ENCODE measurements at places on chromosomes 7 and 10.

DNA sequence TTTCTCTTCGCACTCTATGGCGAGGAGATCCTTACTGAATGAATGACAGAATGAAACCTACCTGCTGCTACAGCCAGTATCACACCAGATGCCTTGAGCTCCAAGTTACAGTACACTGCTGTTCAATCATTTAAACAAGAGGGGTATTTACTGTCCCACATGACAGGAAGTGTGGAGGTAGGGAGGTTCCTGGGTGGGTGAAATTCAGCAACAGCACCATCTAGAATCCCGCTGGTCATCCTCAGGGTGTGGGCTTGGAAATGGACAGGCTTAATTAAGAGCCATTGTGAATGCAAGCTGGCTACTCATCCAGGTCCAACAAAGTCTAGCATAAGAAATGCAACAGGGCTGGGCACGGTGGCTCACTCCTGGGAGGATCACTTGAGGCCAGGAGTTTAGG is 14.7 kb downstream of the CYTH3 start:
- no peak for DNase-seq

DNA sequence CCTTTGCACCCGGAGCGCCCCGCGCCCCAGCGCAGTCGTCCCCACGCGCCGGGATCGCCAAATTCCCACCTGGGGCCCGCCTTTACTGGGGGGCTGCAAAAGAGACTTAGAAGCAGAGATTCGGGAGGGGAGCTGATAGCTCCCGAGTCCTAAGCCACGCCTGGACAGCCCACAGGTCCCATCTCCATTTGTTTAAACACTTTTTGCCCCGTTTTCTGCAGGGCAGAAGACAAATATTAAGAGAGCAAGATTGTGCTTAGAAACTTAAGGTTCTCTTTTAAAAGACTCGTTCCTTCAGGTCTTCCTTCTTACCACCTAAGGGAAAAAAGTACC is 299.1 kb upstream of the NFE2L3 start:
- no peak for DNase-seq

DNA sequence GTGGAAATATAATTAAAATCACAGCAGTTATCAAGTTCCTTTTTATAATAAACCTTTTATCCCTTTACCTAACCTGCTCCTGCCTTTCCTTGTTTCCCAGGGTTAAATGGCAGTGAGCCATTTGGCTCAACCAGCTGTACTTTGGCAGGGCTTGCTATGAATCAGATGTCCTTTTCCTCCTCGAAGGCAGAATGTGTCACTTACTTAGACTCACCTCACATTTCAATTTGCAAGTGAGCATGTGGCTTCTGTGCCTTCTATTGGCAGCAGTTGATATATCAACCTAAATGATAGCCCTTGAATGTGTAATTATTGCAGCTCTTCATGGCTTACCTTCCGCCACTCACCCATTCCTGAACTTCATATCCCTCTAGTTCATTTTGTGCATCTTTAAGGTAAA is 301.7 kb downstream of the CSTF2T start:
- no peak for DNase-seq

DNA sequence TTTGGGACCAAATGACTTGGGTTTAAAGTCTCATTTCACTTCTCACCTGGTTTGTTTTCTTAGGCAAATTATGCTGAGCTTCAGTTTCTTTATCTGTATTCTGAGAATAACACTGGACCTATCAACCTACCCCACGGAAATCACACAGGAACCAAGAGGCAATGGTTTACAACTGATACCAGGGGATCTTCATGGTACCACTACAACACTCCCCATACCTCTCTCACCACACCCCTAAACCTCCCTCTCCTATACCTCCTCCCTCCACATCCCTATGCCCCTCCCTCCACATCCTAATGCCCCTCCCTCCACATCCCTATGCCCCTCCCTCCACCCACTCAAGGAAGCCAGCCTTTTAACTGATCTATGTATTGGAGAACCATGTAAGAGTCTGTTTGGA is 9.9 kb downstream of the FAM204A start:
- no peak for DNase-seq

GRCh38 chr7:40623863-40624262 is 489.1 kb downstream of the SUGCT start:
- no peak for DNase-seq

- no peak for DNase-seq
These were observed 69.9 kb upstream of the FGL2 start for GRCh38 chr7:77269360-77270093.

- peak; percentile 48 for DNase-seq
These were observed at the start of gene STX1A for GRCh38 chr7:73718905-73719805. Gene STX1A, minus strand, starts transcription at chr7:73719669. Its CDS starts 38 bp downstream, at chr7:73719631.

- DNase-seq = no peak
These were observed 24.5 kb upstream of the MSRB2 start for GRCh38 chr10:23070913-23071218.

- DNase-seq = no peak
These were observed 14.4 kb downstream of the STK32C start for GRCh38 chr10:132293201-132293812.

DNA sequence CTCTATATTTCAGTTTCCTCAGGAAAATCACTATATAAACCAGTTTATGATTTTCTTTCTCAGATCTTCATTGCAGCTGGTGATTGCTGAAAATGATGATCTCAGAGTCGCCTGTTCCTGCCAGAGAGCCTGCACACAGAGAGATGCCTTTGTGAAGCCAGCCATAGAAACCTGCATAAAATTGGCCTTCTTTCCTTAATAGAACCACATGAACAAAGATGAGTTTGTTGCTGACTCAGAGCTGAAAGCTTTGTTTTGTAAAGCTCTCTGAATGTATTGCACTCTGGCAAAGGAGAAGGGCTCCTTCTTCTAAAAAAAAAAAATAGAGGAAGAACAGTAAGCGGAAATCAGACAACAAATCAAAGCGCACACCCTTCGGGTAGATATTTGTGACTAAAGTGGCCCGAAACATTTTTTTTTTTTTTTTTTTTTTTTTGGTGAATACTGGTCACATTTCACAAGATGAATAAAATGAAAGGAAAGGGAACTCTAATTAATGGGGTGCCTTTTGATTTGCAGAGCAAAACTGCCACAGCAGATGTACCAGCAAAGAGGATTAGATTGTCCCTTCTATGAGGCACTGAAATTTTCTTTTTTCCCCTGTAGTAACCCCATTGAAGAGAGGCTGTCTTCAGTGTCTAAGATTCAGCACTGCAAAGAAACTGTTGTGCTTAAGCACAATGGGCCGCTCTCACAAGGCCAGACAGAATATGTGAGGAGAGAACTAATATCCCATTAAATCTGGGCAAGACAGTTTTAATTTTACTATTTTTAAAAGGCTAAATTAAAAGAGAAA is 75.1 kb upstream of the PTPRZ1 start:
- no peak for DNase-seq

DNA sequence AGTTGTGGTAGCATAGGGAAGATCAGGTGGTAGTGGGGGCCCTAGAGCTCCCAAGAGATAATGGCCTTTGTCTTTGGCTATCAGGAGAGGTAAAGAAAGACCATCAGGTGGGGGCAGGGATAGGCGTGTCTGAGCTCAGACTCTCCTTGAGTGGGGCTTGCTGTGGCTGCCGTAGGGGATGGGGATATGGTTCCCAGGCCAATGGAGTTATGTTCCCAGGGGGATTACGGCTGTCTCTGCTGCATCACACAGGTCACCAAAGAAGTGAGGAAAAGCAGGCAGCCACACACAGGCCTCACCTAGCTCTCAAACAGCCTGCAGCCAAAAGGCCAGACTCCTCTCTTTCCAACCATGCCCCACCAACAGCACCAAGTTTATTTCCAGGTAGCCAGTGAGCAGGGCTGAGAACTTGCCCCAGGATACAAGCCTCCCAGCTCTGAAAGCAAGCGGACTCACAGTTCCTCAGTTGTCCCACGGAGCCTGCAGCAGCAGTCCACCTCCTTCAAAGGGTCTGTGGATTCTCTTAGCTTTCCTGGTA is 37.6 kb upstream of the C1QL3 start:
- no peak for DNase-seq

- DNase-seq = no peak
These were observed 847 bp downstream of the AGMO start for GRCh38 chr7:15560968-15561367.

DNA sequence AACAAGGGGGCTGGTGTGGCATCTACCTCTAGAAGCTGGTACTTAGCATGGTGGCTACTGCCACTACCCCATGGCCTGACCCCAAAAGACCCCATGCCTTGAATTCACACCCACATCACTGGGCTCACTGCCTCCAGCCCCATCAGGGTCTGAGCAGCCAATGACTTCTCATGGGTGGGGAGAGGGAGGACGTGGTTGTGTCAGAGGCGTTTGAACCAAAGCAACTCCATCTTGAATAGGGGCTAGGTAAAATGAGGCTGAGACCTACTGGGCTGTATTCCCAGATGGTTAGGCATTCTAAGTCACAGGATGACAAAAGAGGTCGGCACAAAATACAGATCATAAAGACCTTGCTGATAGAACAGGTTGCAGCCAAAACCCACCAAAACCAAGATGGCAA is 15.2 kb downstream of the KCP start:
- no peak for DNase-seq

DNA sequence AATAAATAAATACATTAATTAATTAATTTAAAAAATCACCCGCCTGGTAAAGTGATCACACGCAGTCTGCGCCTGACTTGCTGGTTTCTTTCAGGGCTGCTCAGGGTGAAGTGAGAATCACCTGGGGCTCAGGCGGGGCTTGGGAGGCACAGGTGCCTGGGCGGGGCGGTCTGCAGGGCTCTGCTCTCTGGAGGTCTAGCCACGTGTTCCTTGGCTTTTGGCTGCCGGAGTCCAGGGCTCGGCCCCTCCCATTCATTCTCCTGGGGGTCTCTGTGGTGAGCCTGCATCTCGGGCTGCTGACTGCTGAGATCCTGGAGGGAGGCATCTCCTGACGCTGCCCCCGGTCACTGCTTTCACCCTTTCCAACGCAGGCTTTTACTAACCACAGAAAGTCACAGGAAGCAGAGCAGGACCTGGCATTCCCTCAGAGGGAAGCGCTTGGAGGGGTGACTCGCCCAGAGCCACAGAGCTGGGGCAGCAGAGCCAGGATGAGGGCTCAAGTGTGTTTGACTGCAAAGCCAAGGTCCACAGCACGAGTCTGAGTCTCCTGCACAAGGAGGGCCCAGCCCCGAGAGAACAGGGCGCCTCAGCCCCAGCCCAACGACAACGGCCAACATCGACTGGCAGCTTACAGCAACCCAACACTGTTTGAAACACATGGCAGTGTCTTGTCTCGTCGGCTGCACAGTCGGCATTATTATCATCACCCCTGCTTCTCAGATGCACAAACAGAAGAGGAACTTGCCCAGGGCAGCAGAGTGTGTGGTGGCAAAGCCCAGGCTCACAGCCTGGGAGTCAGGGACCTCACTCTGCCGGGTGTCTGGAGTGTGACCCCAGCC is 22.4 kb upstream of the MNX1 start:
- DNase-seq = no peak

GRCh38 chr7:95469848-95470247 is 15.9 kb upstream of the ASB4 start:
- no peak for DNase-seq

GRCh38 chr7:19920705-19921104 is 147.3 kb upstream of the TMEM196 start:
- no peak for DNase-seq

- no peak for DNase-seq
These were observed 281.6 kb upstream of the ZNF32 start for GRCh38 chr10:43930243-43930642.

- DNase-seq = no peak
These were observed 70.3 kb upstream of the RSU1 start for GRCh38 chr10:16887565-16887964.

GRCh38 chr7:29033584-29033983 is 75.5 kb upstream of the TRIL start:
- no peak for DNase-seq

- no peak for DNase-seq
These were observed 94.9 kb downstream of the NPSR1 start for GRCh38 chr7:34752929-34753328.

DNA sequence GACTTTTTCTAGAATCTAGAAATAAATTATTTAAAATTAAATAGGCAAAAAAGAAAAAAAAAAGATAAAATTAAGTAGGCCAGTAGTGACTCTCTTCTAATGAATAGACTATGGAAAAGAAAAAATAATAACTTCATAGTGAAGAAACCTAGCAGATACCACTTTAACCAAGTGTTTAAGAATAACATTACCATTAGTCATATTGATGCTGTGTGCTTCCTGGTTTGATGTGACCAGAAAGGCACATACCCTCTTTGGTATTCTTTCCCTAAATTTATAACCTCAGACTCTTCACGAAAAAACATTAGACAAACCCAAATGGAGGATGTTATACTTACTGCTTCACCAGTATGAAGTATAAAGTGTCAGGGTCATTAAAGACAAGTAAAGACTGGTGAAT is 42.6 kb downstream of the KIF20B start:
- no peak for DNase-seq

GRCh38 chr10:95478935-95479334 is 82.2 kb downstream of the SORBS1 start:
- no peak for DNase-seq
